ENCODE measurements at places on chromosomes 4 and X.

DNA sequence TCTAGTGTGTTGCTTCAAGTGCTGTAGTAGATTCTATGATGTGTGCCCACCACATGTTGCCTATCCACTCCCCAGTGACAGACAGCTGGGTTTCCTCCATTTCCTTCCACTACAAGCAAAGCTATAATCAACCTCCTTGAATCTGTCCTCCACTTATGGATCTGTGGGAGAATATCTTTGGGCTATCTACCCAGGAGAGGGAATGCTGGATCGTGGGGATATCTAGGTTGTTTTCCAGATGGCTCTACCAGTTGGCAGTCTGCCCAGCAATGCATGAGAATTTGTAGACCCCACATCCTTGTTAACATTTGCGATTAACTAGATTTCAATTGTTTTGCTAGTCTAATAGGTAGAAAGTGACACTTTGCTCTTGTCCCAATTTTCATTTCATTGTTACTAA, 10.3 kb downstream of the NMU start:
- no peak for DNase-seq

GRCh38 chrX:39893417-39894338, 204.1 kb downstream of the BCOR start:
- DNase-seq = no peak

- DNase-seq = no peak
Observed at GRCh38 chr4:48904541-48905142, 1.9 kb downstream of the OCIAD2 start.

- no peak for DNase-seq
Observed at GRCh38 chr4:173493041-173493440, 37.0 kb downstream of the HAND2 start.

DNA sequence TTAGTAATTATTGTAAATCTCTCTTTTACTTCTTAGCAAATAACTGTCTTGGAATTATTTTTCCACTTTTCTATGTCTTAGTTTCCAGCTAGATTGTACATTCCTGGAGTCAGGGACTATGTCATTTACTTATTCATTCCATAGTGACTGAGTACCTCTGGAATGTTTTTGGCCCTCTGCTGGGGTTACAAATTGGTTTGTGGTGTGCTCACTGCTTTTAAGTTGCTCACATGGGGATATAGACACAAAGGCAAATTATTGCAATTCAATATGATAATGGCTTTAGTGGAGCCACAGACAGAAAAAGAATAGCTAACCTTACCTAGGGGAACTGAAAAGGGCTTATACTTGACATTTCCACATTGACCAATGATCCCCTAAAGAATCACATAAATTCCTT, 63.7 kb upstream of the PDGFRA start:
- DNase-seq = no peak

- DNase-seq = no peak
Observed at GRCh38 chr4:54227256-54228055, 1.6 kb upstream of the PDGFRA start.

DNA sequence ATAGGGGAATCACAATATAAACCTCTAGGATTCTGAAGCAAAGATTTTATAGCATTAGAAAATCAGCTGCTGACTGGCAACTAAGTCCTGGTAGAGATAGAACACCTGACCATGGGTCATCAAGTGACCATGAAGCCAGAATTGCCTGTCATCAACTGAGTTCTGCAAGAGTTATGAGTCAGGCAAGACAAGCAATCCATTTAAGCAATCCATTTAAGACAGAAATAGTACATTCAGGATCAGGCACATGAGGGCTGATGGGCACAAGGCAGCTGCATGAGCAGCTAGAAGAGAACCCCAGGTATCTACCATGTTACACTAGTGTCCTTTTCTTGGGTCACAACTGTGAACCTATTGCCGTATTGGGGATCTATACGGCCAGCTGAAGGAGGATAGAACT, 98.9 kb downstream of the SPRY1 start:
- no peak for DNase-seq

GRCh38 chrX:63526863-63527262, 175.7 kb upstream of the SPIN4 start:
- no peak for DNase-seq

Measured in activated CD4-positive, alpha-beta T cell treated with anti-CD3 and anti-CD28 coated beads, Interleukin-2, amount 50 U/mL, for 16 hours (primary cell).